Tongue (tissue), 3 donors: ENCODE measurements at places on chromosomes 4 and X.

DNA sequence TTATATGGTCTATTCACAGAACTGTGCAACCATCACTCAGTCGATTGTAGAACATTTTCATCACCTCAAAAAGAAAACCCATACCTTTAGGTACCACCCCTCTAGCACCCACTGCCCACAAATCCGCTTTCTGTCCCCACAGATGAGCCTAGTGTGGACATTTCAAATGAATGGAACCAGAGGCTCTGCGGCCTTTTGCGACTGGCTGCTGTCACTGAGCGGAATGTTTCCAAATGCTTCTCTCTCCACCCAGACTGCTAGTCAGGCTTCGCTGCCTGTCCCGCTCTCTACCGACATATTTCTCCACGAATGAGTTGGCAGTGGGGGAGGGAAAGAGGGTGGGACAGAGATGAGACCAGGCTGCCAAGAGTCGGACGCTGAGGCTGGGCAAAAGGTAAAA is 1.7 kb upstream of the BGN start:
- no peak for DNase-seq

DNA sequence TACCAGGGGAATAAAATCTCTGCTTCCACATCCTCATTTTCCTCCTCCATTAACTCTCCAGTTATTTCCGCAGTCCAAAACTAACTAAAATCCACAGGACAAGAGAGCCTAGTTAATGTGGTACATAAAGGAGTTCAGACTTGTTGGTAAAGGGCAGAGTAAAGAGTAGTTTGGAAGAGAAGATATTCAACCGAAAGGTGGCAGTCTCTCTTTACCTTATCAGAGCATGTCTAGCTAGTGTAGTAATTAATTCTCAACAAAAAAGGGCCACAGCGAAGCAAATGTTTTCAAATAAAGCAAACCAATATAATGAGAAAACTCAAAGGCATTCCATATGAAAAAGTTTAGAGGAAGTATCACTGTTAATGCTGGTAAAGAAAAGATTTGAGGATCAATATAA is 286.5 kb downstream of the GLUD2 start:
- no peak for DNase-seq

- DNase-seq = no peak
These were observed 6.5 kb downstream of the CENPU start for GRCh38 chr4:184727430-184727829.

- no peak for DNase-seq
These were observed 303.7 kb upstream of the MAGEB2 start for GRCh38 chrX:29911673-29912072.

DNA sequence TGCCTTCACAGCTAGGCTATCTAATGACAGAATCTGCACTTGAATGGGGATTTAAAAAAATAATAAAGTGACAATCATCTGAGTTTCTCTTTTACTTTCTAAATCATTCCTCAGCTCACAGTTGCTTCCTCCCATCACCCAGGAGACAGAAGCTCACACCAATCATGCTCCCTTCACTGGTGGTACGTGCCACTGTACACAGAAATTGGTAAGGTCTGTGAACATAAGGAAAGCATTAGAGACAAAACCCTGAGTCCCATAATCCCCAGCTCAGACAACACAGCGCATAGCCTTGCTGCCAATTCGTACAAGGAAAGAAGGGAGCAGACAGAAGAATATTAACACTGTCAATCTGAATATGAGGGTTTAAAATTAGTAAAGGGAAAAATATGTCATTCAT is 133.1 kb downstream of the IDS start:
- DNase-seq = no peak

GRCh38 chr4:162116095-162116779 is 47.6 kb downstream of the FSTL5 start:
- peak; percentile 1 for DNase-seq

DNA sequence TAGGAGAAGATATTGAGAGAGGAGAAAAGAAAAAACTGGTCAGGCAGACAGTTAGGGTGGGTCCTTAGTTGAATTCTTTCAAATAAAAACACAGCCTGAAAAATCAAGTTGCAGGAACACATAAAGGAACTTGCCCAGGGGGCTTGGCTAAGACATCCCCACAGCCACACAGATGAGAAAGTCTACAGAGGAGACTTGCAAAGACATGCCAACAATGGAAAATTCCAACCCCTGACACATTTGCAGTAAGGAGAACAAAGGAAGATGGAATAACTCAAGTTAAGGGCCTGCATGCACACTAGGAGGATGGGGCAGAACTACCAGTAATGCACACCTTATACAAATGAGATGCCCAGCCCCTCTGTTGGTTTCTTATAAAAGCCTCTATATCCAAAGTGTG is 197.6 kb downstream of the CPXCR1 start:
- DNase-seq = peak; percentile 2

- DNase-seq = no peak
These were observed 68.8 kb upstream of the ZC4H2 start for GRCh38 chrX:65045001-65045400.

DNA sequence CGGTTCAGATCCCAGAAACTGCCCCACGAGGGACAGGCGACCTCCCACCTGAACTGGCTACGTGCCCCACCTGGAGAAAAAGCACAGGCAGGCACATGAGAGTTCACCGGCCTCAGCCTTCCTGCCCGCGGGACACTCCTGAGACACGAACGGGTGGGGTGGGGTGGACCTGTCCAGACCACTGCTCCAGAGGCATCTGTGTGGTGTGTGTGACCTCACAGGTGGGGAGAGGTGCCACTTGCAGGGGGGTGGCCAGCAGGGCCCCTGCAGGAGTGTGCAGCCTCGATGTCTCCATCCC is 18.5 kb downstream of the NELFA start:
- no peak for DNase-seq

DNA sequence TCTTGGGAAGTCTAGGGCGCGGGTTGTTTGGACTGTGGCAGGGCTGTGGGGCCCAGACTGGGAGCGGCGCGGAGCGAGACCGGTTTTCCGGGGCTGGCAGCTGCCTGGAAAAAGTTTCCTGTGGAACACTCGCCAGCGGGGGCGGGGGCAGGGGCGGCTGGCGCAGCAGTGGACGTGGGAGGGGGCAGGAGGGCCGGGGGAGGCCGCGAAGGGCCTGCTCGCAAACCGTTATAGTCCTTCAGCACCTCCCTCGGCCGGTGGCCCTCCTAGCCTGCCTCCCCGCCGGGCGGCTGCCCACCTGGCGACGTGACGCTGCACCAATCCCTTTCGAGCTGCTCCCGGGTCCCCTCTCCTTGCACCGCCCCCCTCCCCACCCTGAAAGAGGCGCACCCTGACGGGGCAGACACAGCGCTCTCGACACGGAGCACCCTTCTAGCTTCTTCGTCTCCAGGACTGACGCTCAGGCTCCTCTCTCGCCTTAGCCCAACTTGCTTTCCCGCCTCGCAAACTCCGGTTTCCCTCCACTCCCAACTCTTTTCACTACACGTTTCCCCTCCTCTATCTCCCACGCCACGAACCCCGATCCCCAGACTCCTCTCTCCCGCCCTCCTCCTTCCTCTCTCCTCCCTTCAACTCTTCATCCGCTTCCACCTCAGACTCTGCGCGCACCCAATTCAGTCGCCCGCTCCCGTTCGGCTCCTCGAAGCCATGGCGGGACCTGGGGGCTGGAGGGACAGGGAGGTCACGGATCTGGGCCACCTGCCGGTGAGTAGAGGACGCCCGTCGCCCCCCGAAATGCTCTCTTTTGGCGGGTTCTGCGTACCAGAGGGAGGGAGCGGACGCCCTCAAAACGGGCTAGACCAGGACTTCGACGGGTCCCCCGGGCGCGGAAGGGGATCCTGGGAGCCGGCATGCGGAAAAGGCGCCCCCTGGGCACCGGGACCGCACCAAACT is at the start of gene NRK:
NRK (plus strand) TSS at position 402 of the 954 bp plus-strand sequence; CDS start at position 709, 307 bp downstream.
- DNase-seq = peak; percentile 91

DNA sequence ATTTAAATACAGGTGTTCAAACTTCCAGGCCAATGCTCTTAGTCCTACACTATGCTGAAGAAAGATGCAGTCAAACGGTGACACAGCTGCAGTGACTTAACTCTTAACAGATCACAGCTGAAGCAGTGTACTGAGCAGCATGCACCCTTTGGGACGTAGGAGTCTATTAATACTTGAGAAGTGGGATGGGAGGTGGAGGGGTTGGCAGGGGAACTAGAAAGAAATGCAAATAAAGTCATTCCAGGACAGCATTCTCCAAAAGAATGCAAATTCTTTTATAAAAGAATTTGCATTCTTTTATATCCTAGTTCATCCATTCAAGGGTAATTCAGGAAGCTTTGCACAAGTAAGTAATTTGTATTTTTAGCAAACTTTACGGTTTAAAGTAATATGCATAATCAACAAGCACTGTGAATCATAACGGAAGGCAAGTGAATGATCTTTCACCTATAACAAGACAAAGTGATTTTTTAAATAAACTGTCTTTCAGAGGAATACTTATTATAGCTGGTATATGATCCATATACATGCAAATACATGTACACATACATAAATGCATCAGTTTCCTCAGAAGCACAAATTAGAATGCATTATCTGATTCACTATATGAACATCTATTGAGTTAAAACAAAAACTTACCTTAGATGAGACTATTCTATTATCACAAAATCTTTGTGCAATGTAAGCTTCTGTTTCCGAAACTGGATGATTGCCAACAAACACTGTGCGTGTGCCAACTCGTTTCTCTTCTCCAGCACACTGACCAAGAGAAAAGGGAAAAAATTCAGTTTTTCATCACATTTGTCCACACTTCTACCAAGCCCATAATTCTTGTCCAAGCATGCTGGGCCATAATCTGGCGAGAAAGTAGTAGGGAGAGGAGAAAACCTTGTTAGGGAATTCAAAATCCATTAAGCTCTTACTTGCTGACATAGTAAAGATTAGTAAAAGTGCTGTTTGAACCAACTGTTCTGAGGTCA is 106.5 kb downstream of the ATP11C start:
- peak; percentile 17 for DNase-seq

DNA sequence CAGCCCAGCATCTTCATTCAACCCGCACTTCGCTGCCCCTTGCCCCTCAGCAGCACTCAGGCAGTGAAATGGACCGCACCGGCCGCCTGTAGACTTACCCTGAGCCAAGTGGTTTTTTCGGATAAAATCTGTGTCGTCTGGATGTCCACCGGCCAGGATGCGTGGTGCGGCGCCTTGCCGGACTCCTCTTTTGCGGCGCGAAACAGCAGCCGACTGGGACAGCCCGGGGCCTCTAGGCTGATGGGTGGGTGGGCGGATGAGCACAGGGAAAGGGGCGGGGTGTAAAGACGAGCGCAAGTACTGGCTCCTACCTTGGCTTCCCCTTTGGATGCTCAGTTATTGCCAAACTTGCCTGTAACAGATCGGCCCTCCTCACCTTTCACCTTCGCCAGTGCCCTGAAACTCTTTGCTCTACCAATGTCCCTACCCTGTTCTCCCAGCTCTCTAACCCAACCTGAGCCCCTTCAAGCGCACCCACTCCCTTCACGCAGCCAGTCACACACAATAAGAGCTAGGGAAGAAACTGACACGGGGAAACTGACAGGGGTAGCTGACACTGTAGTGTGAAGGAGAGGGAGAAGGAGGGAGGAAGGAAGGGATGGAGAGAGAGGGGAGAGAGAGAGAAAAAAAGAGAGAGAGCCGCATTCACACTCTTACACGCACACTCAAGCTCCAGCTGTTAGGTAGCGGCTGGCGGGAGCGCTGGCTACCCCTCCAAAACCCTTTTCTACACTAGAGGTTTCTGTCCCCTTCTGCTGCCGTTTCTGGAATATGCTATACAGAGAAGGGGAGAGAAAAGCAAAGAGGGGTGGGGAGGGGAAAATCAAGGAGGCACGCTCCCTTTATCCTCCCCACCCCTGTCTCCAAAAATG is 559 bp downstream of the TRPC5 start:
- DNase-seq = peak; percentile 2

DNA sequence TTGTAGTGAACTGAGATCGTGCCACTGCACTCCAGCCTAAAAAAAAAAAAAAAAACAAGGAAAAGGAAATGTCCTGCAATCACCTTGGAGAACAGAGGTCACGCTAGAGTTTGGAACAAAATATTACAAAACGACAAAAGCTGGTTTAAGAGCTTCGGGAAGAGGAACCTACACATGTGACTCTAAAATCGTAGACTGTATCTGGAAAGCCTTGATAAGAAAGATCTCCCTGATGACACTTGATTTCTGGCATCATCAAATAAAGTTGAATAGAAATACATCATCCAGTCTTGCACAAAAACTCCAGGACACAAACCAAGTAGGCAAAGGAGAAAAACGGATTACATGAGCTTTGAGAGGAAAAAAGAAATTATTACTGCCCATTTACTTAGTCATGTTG is 31.1 kb upstream of the DOCK11 start:
- no peak for DNase-seq

GRCh38 chrX:47854474-47854873 is 17.8 kb downstream of the ZNF81 start:
- DNase-seq = peak; percentile 24

DNA sequence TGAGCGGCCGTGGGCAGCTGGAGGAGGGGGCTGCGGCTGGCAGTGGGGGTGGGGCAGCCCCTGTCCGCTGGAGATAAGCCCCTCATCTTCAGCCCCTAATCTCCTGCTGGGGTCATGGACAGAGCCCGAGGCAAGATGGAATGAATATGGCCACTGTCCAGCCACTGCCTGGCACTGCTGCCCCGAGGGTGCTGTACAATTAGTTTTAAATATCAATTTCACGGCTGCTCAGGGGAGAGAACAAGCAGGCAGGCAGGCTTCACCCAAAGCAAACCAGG is 64.1 kb upstream of the NKX1-1 start:
- no peak for DNase-seq

DNA sequence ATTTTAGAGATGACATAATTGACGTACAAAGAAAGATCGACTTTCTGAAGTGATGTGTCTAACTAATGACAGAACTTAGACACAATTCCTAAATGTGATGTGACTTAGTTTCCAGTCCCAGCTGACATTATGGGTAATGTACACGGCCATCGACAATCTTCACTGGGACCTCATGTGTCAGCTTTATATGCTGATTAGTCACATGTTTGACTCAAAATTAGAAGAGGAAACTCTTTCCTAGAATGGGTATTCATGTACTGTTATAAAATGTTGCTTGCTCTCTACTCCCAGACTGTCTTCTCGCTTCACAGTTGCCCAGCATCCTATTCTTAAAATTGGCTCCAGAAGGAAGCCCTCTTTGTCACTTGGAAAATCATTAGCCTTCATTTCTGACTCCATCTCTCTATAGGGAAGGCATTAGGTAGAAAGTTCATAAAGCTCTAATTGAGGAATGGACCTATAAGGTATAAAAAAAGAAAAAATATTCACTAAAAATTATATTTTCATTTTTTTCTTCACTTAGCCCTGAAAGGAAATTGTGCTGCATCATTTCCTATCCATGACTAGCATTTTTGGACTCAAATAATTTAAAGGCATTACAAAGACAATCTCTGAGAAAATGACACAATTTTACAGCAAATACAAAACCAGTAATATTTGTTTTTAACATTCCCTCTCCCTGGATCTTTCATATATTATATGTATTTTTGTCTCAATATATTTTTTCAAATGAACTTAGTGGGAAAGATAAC is 554.6 kb downstream of the INPP4B start:
- DNase-seq = no peak
